ENCODE measurements at places on chromosomes 6 and 20.

DNA sequence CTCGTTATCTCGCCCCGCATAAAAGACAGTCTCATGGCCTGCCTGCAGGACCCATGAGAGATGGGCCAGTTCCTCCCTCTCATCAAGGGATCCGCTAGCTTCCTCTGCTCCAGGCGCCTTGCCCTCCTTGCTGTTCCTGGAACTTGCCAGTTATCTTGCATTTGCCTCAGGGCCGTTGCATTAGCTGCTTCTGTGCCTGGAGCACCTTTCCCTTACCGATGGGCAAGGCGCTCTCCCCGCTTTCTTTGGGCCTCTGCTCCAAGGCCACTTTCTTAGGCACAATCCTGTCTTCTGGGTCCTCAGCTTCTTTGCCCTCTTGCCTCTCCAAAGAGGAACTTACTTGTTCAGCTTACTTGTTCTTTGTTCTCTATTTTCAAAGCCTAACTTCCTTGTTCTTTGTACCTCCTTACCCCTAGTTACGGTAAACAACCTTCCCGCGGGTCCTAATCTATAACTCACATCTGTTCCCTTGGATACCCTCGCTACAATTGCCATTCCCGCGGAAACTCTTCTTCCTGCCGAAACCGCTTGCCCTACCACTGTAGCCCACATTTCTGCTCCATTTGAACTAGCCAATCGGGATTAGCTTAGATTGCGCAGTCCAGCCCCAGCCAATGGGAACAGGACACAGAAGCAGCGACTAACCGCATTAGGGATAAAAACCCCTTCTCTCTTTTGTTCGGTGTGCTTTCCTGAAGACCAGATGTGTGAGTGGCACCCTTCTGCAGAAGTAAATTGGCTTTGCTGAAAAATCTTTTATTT, 887 bp upstream of the NSFL1C start:
- DNase-seq: peak; percentile 28

DNA sequence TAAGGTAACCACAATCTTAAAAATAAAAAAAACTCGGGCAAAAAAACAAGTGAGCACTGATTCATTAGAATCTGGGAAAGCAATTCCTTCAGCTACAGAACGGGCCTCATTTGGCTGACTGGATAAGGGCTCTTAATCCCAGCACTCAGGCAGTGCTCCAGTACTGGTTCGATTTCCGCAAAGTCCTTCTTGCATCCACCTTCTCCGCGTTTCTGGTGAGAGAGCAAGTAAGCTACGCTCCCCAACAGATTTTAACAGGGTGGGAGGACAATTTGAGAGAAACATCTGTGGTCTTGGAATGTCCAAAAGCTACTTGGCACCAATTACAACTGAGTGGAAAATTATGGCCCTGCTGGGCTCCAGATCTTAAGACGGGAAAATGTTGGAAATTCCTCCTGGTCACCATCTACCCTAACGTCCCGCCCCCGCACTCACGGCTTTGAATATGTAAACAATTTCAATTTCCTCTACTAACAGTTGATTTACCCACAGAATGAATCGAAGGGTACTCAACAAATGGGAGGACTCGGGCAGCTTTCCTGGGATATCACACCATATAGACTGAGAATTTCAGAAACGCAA, 18.1 kb upstream of the ZSCAN9 start:
- DNase-seq: no peak

DNA sequence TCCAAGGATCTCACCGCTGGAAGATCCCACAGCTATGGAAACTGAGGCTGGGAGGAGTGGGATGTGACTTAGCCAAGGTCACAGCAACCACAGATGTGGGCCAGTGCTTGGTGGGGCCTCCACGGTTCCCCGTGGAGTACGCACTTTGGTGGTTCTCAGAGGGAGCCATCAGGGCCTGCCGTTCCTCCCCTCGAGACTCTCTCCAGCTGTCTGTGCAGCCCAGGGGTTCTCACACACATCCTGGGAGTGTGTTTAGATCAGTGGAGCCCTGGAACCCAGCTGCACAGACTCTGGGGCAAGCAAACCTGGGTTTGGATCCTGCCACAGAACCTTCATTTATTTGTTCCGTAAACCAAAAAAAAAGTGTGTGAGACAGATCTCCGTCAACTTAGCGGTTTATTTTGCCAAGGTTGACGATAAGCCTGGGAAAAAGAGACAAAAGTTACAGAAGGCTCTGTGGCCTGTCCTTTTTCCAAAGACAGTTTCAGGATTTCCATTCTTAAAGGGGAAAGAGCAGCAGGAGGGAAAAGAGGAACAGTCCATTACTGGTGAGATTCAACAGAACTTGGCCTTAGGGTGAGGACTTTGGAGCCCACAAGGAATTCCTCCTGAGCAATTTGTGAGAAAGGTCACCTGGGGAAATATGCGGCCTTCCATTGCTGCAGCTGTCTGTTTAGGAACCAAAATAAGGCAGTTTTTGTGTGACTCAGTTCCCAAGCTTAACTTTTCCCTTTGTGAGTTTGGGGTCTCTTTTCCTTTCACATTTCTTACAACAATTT, 13.6 kb upstream of the MYMX start:
- DNase-seq: peak; percentile 83

- DNase-seq: no peak
Observed at GRCh38 chr6:37783856-37784584, 35.5 kb upstream of the ZFAND3 start.

GRCh38 chr20:59042796-59043631, 428 bp upstream of the PRELID3B start:
- DNase-seq: peak; percentile 95

GRCh38 chr6:11710311-11710761, 68.3 kb downstream of the ADTRP start:
- no peak for DNase-seq

DNA sequence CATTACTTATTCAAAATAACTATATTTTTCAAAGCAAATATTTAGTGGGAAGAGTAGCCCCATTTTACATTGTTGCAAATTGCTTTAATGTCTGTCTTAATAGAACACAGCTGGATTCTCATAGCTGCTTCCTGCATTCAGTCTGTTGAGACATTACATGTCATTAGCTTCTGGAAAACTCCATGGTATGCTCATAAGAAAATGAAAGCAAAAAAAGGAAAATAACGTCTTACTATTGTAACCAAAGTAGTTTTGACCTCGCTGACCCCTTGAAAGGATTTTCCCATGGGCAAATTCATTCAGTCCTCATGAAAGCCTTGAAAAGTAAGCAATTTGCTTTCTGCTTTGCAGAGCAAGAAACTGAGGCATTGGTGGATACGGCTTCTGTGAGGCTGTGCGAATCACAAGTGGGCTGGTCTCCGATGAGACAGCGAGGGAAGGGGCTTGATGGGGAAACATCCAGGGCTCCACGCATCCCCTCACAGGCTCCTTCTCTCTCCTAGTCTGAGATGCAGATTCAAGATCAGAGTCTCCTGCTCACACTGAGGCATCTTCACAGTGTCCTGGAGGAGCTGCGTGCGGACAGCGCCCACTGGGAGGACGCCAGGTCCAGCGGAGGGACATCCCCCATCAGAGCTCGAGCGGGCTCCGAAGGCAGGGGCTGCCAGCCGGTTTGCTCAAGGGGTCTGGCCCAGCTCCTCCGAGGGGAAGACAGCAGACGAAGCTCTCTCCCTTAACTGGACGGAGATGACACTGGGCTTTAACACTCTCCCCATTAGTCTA, 3.3 kb downstream of the C20orf202 start:
- no peak for DNase-seq

DNA sequence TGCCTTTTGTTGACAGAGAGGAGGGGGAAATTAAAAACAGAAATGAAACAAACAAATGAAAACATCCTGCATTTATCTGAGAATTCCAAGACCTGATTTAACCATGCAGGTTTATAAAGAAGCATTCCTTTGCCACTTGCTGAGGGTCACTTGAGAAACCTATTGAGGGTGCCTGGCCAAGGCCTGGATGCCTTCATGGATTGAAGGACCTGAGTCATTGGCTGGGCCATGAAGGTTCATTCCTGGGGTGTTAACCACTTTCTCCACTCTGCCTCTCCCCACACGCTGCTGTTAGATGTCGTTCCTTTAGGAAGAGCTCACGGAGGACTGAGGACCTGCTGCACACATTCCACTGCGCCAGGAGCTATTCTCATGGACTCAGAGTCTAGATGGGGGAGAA, 49.7 kb downstream of the DAAM2 start:
- no peak for DNase-seq

DNA sequence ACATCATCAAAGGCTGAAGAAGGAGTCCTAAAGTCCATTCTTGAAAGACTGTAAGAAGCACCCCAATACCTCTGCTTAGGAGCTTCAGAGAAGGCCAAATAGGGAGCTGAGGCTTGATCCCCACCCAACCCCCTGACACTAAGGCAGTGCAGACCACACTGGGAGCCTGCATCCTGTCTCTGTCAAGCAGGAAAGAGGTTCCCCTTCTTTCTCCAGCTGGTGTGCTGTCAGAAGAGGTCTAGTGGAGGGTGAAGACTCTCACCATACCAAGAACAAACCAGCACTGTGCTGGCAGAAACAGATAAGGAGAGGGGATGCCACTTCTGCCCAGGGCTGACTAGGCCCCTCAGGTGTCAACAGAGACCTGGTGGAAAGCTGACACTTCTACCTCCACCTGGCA, 19.9 kb downstream of the GZF1 start:
- DNase-seq: no peak

- DNase-seq: no peak
Observed at GRCh38 chr6:80331974-80332373, 225.5 kb downstream of the BCKDHB start.

GRCh38 chr20:1437235-1437904, 29.3 kb downstream of the NSFL1C start:
- peak; percentile 82 for DNase-seq

DNA sequence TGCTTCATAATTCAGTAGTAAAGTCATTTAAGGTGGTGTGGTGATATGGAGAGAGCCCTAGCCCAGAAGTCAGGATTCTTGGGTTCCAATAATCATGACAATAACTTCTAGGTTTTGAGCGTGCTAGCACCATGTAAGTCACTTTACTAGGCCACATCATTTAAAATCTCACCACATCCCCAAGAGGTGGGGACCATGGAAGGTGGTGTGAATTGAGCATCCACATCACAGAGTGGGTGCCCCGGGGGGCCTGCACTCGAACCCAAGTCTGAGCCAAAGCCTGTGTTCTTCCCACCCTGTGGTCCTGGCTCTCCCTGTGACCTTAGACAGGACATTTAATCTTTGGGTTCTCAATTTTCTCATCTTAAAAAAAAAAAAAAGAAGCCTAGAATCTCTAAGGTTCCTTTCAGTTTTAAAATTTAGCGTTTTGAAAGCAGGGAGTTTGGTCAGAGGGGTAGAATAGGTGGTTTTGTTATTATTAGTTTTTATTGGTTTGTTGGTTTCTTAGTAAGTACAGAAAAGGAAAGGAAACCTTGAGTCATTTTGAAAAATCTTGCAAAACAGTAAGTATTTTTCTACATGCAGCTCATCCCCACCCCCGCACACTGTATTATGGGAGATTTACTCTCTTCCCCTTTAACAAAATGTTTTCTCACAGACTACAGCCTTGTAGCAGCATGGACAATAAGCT, 26.4 kb downstream of the ARMC2 start:
- no peak for DNase-seq

GRCh38 chr6:11141295-11141694, 29.8 kb upstream of the ERVFRD-1 start:
- DNase-seq: no peak

DNA sequence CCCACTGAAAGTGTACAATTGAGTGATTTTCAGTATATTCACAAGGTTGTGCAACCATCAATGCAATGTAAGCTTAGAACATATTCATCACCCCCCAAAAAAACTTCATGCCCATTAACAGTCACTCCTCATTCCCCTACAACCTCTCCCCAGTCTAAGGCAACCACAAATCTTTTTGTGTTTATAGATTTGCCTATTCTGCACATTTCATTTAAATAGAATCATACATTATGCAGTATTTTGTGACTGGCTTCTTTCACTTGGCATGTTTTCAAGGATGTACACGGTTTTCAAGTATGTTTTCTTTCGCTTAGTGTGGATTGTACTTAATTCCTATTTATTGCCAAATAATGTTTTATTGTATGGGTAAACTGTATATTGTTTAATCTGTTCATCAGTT, 329.3 kb upstream of the RNF24 start:
- no peak for DNase-seq

DNA sequence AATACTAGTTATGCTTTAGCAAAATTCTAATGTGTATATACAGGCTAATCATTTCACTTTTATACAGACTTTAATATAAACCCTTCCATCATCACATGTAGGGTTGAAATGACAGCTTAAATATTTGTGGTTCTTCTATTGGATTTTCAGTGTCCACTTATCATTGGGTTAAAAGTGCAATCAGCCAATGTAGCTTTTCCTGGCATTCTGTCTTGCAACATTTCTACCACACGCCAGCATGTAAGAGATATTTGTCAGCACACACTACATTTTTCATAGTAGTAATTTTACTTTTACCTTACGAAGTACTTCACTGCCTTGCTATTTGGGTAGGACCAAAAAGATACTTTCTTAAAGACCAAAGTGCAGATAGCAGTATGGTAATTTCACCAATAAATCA, 252.0 kb downstream of the TBX18 start:
- DNase-seq: no peak

- DNase-seq: no peak
Observed at GRCh38 chr6:164996838-164997237, 312.6 kb downstream of the C6orf118 start.

GRCh38 chr6:164532198-164533044, 777.0 kb downstream of the C6orf118 start:
- DNase-seq: no peak

DNA sequence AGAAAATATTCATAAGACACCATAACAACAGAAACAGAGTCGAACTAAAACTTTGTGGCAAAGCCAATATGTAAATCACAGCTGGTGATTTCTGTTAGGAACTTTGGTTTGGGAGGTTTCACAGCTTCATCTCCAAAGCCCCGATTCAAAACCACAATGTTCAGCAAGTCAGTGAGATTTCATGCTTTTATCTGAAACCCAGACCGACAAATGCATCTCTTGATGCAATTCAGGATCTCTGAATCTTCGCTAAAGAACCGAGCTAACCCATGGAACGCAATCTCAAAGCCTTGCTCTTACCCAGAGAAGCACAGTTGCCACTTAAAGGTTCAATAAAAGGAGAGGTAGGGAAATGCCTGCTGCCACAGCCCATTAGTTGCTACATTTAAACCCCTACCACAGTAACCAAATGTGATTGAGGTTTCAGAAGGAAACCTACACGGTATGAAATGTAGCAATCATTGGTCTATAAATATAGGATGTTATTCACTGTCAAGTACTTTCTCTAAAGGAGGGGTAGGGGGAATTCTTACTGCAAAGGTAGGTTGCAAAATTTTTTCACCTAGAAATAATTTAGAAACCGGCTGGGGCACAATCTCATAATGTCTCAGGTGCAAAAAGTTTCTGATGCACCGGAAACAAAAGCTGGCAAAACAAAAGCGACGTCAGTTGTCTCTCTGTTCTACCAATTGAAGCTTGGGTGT, 381.0 kb upstream of the ARID1B start:
- DNase-seq: no peak
